ENCODE measurements at places on chromosomes 7 and 10.

GRCh38 chr10:11516431-11516746, 95.1 kb downstream of the USP6NL start:
- DNase-seq = peak; percentile 56

- DNase-seq = no peak
These were observed 21.5 kb downstream of the ASB13 start for GRCh38 chr10:5644930-5645329.

GRCh38 chr7:129530795-129531391, 28.6 kb downstream of the SMKR1 start:
- DNase-seq = peak; percentile 81

- DNase-seq = no peak
These were observed 493.2 kb upstream of the AUTS2 start for GRCh38 chr7:69105092-69105491.

DNA sequence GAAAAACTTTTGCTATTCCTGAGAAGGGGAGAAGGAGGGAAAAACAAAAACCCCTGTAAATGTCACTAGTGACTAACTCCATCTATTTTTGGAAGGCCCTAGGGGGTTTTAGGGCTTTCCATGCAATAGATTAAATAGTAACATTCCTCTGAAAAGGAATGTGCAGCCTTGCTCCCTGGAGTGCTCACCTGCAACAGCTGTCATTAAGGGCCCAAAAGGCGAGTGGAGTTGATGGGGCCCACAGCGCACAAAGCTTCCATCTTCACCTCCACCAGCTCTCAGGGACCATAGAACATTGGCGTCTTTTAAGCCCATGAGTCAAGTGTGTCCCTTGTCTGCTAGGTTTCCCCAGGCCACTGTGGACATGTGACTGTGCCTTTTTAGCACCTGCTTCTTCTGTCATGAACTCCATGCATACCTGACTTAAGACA, 58.0 kb upstream of the IL6 start:
- DNase-seq = no peak
